ENCODE measurements at places on chromosomes 2 and 18. TPM values are rescaled to one million over a fixed set of nuclear protein-coding genes. Genes with fewer than 3 reads are reported as not detected.

The CHN1 gene
- 7.8 TPM for total RNA-seq

The ABCG5 gene
- 4.0 TPM for total RNA-seq

DNA sequence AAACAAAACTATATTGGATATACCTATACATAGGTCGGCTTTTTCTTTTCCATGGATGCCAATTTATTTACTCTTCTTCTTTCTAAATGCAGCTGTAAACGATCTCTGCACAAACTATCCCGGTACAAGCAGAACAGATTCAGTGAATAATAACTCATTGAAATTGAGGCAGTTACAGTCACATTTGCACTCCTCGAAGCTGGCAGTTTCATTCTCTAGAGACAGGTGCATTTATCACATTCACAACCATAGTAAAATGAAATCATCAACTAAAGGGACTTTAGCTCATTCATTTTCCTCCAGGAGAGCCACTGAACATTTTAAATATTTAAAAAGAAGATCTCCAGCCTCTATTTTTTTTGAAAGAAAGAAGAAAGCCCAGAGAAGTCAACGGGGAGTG lies 551.7 kb downstream of the LRP1B start:
- no peaks in the 10 kb centered on the region for H3K36me3 ChIP-seq
- no peak for DNase-seq
- H3K27ac ChIP-seq: no peak overlapping the region
- H3K4me3 ChIP-seq: no peak overlapping the region

DNA sequence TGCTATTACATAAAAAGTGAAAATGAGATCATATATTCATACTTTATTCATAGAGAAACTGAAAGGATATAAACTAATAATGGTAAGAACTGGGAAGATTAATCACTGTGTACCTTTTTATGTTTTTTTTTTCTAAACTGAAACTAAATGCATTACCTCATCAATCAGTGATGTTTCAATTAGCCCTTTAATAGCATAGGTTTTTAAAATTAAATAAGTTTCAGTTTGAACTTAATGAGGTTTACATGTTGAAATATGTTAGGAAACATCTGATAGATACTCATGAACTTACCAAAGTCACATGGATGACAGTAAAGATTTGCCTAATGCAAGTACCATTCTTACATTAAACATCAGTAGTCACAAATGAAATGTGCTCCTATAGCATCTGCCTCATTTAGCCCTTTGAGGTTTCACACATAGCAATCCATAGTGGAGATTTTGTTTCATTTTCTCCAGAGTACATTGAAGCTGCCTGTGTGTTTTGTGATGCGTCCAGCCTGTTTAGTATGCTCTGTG lies 8.9 kb downstream of the MAPRE2 start:
- H3K36me3 ChIP-seq: no peaks in the 10 kb centered on the region
- no peaks in the 10 kb centered on the region for H3K27me3 ChIP-seq
- H3K27ac ChIP-seq: peak overlapping the region; percentile 6

- peaks cover 23% of the 10 kb centered on the region for H3K27me3 ChIP-seq
- H3K27ac ChIP-seq: no peak overlapping the region
- H3K4me1 ChIP-seq: peaks cover 7% of the 10 kb centered on the region
- DNase-seq: no peak
- H3K4me3 ChIP-seq: peak overlapping the region; percentile 25
Observed at GRCh38 chr2:236178890-236179235, 10.7 kb upstream of the GBX2 start.

- no peaks in the 10 kb centered on the region for H3K27me3 ChIP-seq
- no peak overlapping the region for H3K4me3 ChIP-seq
- DNase-seq: no peak
- peaks cover 6% of the 10 kb centered on the region for H3K4me1 ChIP-seq
- peaks cover 63% of the 10 kb centered on the region for H3K36me3 ChIP-seq
Observed at GRCh38 chr2:65075176-65075575, 19.0 kb downstream of the CEP68 start.

- DNase-seq: no peak
- no peaks in the 10 kb centered on the region for H3K36me3 ChIP-seq
- no peaks in the 10 kb centered on the region for H3K27me3 ChIP-seq
- H3K4me3 ChIP-seq: no peak overlapping the region
Observed at GRCh38 chr2:133346654-133347053, 221.6 kb downstream of the NCKAP5 start.

DNA sequence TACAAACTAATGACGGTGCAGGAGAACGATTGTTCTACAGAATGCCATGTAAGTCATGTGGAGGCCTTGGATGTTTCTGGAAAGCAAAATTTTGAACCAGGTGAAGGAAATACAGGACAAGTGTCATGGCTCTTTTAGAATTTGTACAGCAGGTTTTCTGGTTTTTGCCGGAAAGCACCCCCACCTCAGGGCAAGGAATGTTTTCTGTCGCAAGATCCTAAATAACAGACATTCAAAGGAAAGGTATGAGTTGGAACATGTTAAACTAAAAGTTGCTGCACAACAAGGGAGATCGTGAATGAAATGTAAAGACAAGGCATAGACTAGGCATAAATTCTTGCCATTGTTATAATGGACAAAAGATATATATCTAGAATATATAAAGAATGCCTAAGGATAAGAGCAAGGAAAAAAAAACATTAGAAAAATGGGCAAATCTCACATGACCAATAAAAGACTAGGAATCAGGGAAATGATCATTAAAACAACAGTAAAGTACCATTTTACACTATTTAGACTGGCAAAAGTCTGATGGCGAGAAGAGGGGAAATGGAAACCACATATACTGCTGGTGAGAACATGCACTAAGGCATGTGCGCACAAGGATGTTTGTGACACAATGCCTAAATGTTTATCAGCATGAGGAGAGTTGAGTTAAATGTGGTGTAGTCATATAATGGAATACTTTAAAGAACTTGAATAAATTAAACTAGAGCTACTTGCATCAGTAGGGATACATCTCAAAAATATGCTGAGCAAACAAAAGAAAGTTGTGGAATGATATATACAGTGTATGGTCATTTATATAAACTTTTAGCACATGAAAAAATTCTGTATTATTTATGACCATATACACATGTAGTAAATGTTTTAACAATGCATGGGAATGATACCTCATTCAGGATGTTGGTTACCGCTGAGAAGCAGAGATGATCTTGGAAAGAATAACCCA lies 127.0 kb downstream of the EML6 start:
- H3K4me1 ChIP-seq: no peaks in the 10 kb centered on the region
- H3K27me3 ChIP-seq: no peaks in the 10 kb centered on the region
- H3K36me3 ChIP-seq: no peaks in the 10 kb centered on the region
- no peak for DNase-seq
- H3K27ac ChIP-seq: no peak overlapping the region

GRCh38 chr18:50469380-50469781 lies 90.5 kb upstream of the MAPK4 start:
- H3K4me3 ChIP-seq: no peak overlapping the region
- H3K27me3 ChIP-seq: no peaks in the 10 kb centered on the region
- peak; percentile 16 for DNase-seq
- no peaks in the 10 kb centered on the region for H3K36me3 ChIP-seq

DNA sequence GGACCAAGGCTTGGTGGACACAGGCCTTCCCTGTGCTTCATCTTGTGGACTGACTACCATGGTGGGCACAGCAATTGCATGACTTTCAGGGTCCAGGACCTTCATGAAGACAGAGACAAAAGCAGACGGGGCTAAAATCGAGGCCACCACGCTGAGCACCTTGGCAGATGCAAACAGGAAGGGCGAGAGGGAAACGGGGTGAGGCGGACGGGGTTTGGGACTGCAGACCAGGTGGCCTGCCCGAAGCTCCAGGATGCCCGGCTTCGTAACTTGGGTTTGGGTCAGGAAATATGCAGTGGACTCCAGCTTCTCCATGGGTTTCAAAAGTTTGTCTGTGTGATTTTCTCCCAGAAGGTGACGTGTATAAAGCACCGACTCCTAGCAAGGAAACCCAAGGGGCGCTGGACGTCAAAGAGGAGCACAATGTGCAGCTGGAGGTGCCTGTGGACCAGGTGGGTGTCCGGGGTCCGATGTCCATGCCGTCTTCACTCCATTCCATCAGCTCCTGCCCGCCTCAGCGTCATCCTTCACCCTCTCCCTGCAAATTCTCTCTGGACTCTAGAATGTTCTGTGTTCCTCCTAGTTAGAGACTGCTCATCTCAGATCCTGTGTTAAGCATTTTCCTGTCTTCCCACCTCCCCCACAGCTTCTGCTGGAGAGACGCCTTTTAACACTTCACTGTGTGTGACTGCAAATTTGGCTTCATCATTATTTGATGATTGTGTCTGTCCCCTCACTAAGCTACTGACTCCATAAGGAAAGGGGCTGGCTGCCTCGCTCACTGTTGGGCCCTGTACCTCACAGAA lies 65.8 kb downstream of the DCDC2C start:
- H3K27me3 ChIP-seq: no peaks in the 10 kb centered on the region
- H3K4me3 ChIP-seq: no peak overlapping the region
- no peak for DNase-seq
- H3K4me1 ChIP-seq: no peaks in the 10 kb centered on the region
- no peaks in the 10 kb centered on the region for H3K36me3 ChIP-seq
